ENCODE measurements at places on chromosomes 1 and 21.
A peak's percentile ranks its signal among the peaks of the same experiment; 100 is the strongest.

GRCh38 chr1:68379085-68379478 lies 70.7 kb downstream of the RPE65 start:
- peak; percentile 11 for DNase-seq

DNA sequence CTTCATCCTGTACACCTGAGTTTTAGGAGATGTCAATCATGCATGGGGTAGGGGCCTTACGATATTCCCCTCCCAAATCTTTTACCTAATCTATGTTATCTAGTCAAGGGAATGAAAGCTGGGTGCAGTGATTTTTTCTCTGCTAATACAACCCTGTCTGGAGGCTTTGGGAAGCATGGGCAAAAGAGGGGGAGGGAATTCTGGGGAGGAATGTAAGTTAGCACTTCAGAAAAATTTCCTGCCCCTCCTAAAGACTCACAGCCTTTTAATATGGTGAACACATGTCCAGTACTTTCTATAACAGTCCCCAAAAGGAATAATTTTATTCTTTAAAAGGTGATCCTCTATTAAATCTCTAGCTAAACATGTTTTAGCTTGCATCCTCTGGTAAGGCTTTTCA lies 25.6 kb upstream of the PRELP start:
- DNase-seq, result no peak

GRCh38 chr21:41825216-41825615 lies 53.9 kb downstream of the PRDM15 start:
- no peak for DNase-seq

DNA sequence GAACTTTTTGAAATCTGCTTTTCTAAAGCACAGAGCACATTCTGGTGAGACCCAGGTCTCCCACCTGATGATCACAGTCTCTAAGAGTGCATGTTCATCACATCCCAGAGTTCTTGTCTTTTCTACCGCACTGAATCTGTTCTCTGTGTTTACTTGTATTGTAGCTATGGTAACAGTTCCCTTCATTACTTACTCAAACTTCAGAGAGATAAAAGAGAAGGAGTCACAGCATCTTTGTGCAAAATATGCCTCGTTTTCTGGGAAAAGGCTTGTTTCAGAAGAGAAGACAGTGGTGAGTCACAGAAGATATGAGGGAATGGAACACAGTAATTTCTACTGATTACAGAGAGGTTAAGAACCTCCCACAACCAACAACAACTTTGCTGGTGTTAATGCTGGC lies 580.6 kb downstream of the PLA2G4A start:
- peak; percentile 79 for DNase-seq

- peak; percentile 10 for DNase-seq
These were observed 657 bp upstream of the LIN9 start for GRCh38 chr1:226309398-226310244.

DNA sequence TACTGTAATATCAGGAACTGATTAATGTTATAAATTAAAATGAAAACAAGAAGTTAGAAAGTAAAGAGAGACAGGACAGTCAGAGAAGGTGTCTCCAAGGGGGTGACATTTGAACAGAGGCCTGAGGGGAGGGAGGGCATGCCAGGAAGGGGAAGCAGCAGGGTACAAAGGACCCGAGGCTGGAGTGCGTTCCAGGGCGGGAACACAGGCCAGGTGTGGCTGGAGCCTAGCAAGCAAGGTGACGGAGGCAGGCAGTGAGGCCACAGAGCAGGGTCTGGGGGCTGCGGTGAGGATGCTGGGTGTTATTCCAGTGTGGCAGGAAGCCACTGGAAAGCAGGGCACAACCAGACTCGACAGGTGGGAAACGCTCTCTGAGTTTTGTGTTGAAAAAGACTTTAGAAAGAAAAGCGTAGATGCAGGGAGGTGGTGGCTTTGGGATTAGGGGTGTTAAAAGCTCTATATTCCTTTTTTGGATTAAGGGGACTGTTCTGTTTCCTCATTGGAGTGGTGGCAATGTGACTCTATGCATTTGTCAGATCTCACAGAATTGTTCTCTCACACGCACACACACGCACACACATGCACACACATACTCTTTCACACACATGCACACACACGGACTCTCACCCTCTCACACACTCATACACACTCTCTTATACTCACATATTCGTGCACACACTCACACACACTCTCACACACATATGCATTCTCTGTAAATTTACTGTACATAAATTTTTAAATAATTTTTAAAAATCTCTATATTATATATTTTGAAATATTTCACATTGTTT lies 124.5 kb downstream of the GLIS1 start:
- DNase-seq, result no peak

GRCh38 chr1:66035616-66036245 lies 243.0 kb downstream of the PDE4B start:
- no peak for DNase-seq

GRCh38 chr1:63968663-63969440 lies 195.0 kb downstream of the ROR1 start:
- DNase-seq, result peak; percentile 27

- DNase-seq, result no peak
These were observed 74.8 kb downstream of the ELAVL4 start for GRCh38 chr1:50183378-50184133.

DNA sequence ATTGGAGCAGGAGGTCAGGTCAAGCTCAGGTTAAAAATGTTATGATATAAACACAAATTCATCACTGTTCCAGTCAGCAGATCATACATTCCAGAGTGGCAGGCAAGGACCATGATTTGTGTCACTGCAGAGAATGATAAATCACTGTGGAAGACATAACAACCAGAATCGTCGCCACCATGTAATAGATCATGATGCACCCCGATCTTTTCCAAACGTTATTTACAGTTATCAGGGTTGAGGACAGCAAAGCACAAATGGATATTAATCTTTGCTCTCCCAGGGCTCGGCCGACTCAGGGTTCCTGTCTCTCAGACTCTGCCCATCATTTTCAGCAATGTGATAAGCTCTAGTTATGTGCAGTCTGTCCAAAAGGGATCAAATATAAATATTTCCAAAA lies 122.7 kb downstream of the ZBTB18 start:
- DNase-seq, result no peak

DNA sequence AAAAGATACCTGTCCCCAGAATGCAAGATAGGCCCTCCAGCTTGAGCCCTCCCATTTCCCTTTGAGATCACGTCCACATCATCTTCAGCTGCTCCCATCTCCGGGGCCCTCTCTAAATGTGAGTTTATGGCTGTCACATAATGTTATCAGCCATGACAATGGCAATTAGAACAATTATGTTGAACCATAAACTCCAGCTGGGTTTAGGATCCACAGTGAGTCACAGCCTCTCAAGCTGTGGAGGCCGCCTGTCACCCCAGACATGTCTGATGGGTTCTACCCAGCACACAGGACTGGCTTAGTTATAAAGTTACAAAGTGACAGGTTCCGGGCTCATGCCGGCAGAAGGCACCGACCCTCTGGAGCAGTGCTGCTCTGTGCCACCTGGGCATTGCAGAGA lies 597.3 kb downstream of the PTPRU start:
- no peak for DNase-seq

- no peak for DNase-seq
These were observed 16.2 kb upstream of the MPL start for GRCh38 chr1:43321331-43321891.

DNA sequence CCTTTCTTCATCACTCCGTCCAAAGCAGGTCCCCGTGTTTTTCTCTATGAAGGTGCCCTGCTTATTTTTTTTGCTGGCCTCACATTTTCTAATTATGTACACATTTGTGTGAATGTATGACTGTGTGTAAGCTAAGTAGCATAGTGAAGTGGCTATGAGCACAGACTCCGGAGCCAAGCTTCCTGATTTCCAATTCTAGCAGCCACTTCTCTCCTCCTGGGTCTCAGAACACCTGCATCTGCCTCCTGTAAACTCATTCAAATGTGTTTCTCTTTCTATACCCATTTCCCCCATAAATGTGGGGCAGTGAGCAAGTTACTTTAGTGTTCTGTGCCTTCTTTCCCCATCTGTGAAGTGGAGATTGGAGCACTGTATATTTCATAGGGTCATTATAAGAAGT lies 2.1 kb downstream of the SLAMF6 start:
- no peak for DNase-seq

DNA sequence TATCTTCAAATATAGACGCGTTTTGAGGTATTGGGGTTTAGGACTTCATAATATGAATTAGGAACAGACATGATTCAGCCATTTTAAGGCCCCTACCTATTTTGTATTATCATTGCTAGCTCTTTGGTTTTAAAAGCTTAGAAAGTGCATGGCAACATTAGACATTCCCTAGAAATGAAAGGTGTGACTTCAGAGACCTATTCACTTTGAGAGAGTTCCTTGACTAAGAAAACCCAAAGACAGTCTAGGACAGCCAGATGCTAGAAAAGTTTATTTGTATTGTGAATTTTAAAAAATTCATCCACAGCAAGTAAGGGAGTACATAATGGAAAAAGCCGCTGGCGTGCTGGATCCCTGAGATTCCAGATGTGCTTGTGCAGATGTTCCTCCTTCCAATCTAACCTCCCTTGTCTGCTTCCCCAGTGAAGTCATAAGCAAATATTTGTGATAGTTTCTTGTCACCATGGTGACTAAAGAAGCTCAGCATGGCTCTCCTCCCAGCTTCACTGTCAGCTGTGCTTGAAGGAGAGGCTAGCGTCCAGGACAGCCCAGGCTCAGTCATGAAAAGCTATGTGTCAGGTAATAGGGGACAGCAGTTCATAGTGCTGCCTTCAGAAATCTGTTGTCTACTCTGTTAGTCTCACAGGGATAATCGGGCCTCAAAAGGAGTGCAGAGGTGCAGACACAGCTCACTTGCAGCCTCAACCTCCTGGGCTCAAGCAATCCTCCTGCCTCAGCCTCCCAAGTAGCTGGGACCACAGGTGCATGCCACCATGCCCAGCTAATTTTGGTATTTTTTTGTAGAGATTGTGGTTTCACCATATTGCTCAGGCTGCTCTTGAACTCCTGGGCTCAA lies 34.8 kb downstream of the KPNA6 start:
- DNase-seq, result peak; percentile 85

GRCh38 chr1:23423415-23424292 lies 894 bp downstream of the TCEA3 start:
- no peak for DNase-seq

GRCh38 chr1:68232289-68233148 lies at the start of gene WLS:
WLS (minus strand) TSS chr1:68232523; CDS start chr1:68232299, 224 bp downstream.
- peak; percentile 83 for DNase-seq

- DNase-seq, result no peak
These were observed 36.2 kb upstream of the FHAD1 start for GRCh38 chr1:15210651-15211375.

DNA sequence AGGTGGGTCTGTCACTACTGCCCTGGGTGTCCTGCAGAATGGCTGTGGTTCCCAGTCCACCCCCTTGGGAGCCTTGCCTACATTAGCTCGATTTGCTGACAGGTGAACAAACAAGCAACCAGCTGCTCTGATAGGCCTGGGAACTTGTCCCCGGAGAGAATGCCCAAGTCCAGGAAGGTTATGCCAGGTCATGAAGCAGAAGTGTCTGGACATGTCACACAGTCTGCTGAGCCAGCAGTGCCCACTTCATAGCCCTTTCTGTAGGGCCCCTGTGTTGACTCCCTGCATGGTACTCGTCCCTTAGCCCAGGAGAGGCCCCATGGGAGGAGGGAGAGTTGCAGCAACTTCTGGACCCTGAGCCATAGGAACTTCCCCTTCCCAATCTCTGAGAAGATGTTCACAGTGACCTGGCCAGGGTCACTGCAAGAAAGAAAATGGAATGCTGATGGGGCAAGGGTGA lies 31.0 kb downstream of the UCK2 start:
- no peak for DNase-seq

- DNase-seq, result no peak
These were observed 26.7 kb upstream of the SPSB1 start for GRCh38 chr1:9265968-9266367.

DNA sequence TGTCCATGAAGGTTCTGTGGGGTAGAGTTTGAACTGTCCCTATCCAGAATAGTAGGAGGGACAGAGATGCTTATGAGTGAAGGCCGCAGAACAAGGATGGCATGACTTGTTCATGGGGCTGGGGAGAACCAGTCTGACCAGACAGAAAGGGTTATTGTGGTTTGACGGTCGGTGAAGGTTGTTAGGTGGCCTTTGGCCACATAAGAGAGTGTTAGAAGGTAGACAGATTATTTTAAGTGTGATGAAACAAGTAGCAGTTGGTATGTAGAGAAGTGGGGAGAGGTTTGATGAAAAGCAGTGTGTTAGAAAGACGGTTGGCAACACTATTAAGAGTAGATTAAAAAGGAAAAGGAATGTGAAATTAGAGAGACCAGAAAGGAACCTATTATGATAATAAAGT lies 355.1 kb downstream of the DISC1 start:
- DNase-seq, result no peak

- no peak for DNase-seq
These were observed 26.7 kb downstream of the CDC7 start for GRCh38 chr1:91527266-91527765.

- DNase-seq, result no peak
These were observed 35.8 kb upstream of the CCN1 start for GRCh38 chr1:85544689-85545215.

DNA sequence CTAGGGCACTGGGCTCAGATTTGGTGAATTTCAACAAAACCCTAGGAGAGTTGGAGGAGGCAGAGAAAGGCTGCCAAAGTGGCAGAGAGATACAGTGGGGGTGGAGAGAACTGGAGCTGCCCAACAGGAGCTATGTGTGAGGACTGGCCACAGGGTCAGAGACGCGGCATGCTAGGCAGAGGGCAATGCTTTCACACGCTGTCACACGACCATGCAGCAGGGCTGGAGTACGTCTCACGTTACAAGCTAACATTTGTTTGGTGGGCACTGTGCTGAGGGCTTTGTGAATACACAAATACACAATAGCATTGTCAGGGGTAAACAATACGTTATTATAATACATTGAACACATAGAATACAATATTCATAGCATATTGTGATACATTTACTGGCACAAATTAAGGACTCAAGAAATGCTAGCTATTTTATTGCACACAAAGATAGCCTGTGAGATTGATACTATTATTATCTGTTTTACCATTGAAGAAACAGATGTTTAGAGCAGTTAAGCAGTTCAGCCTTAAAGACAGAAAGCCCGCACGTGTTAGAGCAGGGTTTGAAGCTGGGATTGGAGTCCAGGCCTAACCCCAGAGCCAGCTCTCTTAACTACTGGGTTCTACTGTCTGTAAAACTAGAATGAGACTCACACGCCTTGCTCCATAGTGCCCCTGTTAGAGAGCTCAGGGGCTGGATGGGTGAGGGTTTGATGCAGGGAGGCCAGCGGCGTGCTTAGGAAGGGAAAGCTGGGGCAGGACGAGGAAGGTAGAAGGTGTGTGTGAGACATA lies 4.5 kb downstream of the RAB7B start:
- DNase-seq, result no peak
